GF-D8 (cell line): ENCODE measurements at places on chromosomes 6 and 20.

GRCh38 chr6:74208239-74208638 is 512.2 kb downstream of the CD109 start:
- DNase-seq, result no peak

GRCh38 chr20:47428164-47428563 is 71.7 kb upstream of the ZMYND8 start:
- DNase-seq, result no peak

GRCh38 chr6:23456396-23456795 is 669.6 kb upstream of the NRSN1 start:
- no peak for DNase-seq

- DNase-seq, result no peak
These were observed 181.5 kb downstream of the FUT9 start for GRCh38 chr6:96197241-96197640.

- DNase-seq, result no peak
These were observed 53.7 kb downstream of the BMP7 start for GRCh38 chr20:57212534-57213276.

- DNase-seq, result no peak
These were observed 140.8 kb upstream of the PHACTR3 start for GRCh38 chr20:59463541-59463940.

GRCh38 chr20:45394221-45395113 is 13.6 kb upstream of the DBNDD2 start:
- DNase-seq, result no peak

GRCh38 chr20:51470499-51470820 is 72.1 kb downstream of the NFATC2 start:
- no peak for DNase-seq

DNA sequence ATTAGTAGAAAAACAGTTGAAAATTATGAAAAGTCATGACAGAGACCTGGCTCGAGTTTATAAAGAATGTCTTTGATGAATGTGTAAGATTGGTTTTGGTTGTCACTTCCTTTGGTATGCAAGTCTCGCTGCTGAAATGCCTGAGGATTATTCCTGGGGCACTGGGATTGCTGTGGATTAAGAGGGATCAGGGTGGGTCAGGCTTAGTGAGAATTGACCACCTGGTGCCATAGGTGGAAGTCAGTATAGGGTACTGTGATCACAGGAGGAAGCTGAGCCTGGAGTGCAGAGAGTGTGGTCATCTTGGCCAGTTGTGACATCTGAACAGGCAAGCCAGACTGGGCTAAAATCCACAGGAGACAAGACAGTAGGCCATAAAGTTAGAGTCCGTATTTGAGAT is 34.9 kb downstream of the CEP43 start:
- no peak for DNase-seq

GRCh38 chr6:85864453-85865401 is 222.0 kb upstream of the SYNCRIP start:
- no peak for DNase-seq

- DNase-seq, result no peak
These were observed 104.8 kb downstream of the HACE1 start for GRCh38 chr6:104754788-104755409.

GRCh38 chr6:104700371-104701185 is 159.1 kb downstream of the HACE1 start:
- DNase-seq, result no peak

DNA sequence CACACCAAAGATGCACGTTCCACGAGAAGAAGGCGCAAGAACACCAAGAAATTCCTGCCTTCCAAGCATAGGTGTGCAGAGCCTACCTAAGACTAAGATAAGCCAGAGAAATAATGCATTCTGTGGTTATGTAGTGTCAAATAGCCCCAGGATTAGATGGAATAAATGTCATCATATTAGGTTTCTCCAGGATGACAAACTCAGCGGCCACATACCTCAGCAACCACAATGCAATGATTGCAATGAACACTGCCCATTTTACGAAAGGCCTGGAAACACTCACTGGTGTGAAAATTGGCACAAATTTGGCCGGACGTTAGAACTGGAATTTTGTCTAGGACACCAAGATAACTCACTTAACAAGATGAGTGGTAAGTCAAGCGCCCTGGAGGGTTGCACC is 129.7 kb downstream of the SLC22A3 start:
- DNase-seq, result no peak

GRCh38 chr6:139985236-139985815 is 610.9 kb upstream of the CITED2 start:
- no peak for DNase-seq
